Endothelial cell of umbilical vein (primary cell): ENCODE measurements at places on chromosomes 5 and 9.
A peak's percentile ranks its signal among the peaks of the same experiment; 100 is the strongest.

GRCh38 chr5:118303296-118303695 lies 685.1 kb downstream of the DTWD2 start:
- DNase-seq = no peak

GRCh38 chr9:13524245-13524644 lies 244.8 kb upstream of the MPDZ start:
- no peak for DNase-seq

DNA sequence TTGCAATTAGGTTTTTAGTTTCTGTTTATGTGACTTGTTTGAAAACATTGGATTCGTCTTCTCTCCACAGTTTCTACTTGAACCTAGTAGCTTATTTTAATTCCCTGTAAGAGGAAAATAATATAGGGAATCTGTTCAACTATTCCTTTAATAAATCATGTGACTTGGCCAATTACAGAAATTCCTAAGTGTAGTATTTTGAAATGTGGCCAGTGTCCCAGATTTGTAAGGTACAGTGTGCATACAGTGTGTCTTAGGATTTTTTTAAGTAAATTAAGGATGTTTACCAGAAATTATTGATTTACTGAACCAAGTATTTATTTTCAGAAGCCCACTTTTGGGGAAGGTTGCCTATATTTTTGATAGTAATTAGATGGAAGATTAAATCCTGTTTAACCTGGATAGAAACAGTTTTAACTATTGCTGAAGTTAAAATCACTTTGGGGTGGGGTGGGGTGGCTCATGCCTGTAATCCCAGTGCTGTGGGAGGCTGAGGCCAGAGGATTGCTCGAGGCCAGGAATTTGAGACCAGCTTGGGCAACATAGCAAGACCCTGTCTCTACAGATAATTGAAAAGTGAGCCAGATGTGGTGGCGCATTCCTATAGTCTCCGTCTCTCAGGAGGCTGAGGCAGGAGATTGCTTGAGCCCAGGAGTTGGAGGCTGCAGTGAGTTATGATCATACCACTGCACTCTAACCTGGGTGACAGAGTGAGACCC lies 36.9 kb downstream of the G3BP1 start:
- no peak for DNase-seq

GRCh38 chr9:124522121-124523098 lies 15.2 kb upstream of the NR5A1 start:
- no peak for DNase-seq

- DNase-seq = no peak
Measured at GRCh38 chr5:137389042-137389441, 110.1 kb downstream of the SPOCK1 start.

DNA sequence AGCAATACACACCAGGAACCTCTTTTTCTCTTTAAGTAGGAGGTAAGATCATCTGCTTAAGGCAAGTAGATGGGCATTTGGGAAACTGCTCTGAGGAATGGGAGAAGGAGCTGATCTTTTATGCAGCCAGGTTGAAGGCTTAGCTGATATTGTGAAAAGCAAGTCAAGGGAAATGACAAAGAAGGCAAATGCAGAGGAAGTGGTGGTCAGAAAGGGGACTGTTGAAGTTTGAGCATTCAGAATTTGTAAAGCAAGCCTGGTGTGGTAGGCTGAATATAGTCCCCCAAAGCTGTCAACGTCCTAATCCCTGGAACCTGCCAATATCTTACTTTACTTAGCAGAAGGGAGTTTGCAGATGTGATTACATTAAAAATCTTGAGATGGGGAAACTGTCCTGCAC lies 128.9 kb downstream of the ADAMTS12 start:
- no peak for DNase-seq

DNA sequence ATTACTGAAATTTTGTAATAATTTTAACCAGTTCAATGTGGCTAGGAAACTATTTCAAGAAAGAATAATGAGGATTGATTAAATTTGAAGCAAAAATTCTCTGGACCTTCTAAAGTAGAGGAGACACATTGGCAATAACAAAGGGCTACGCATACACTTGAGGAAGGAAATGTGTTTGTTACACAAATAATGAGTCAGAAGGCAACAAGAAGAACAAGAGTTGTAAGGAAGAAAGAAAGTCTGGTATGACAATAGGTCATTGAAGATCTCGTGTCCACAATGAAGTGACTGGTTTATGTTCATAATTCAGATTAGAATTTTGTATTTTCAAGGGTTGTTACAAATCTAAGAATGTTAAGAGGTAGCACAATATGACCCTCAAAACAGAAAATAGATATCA lies 25.8 kb downstream of the ST8SIA4 start:
- DNase-seq = peak; percentile 87

GRCh38 chr5:80376557-80376956 lies 31.3 kb upstream of the ZFYVE16 start:
- no peak for DNase-seq

- no peak for DNase-seq
Measured at GRCh38 chr9:77422969-77423368, 225.2 kb downstream of the GNA14 start.

GRCh38 chr5:83831834-83832233 lies 111.2 kb upstream of the HAPLN1 start:
- DNase-seq = no peak

GRCh38 chr9:111034170-111034897 lies 3.9 kb downstream of the LPAR1 start:
- DNase-seq = no peak

DNA sequence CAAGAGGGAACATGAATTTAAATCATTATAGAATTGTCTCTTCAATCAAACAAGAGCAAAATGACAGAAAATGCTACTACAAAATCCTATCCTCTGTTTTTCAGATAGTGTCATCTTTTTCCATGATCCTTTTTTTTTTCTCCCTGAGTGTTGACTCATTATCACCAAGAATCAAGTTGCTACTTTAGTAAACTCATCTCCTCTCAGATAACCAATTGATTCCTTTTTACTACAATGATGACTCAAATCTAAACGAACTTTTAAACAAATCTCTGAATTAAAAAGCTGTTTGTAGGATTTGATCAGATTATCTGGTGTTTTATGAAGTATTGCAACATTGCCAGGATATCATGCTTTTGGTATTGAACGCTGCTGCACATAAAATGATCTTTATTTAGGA lies 23.9 kb upstream of the IL7R start:
- no peak for DNase-seq

DNA sequence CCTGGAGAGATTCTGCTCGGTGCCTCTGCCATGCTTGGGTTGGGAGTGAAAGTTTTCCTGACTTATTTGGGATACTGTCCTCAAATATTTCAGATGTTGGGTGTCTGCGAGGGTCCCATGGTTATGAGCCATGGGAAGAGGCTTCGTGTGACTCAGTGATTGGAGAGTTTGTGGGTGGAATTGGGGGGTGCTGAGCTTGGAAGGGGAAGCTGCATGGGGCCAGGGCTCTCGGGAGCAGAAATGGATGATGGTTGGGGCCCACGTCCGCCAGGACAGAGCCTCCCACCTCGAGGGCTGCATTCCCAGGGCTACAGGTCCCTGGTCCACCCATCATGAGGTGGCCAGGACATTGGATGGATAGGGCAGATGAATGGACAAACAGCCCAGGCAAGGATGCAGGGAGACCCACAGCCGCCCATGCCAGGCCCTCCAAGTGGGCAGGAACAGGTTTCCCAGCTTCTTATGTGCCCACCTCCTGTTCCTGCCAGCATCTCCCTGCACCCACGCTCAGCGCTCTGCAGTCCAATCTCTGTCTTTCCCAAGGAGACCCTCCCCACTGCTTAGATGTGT lies 5.5 kb downstream of the OBP2B start:
- no peak for DNase-seq

- no peak for DNase-seq
Measured at GRCh38 chr9:15433191-15433590, 10.5 kb downstream of the SNAPC3 start.

DNA sequence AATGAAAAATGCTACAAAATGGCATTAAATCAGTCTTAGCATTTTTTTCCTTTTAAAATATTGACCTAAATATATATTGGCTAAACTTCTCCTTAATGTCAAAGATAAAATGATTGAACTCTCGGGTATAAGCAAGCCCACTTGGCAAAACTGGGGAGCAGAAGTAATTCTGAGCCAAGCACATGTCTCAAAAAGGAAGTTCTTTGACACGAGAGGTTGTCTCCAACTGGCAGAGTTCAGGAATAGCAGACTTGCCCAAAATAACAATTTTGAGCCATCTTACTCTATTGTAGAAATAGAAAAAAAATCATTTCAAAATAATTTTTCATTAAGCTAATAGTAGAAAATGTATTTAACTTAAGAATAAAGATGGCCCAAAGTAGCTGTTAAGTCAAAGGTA lies 10.4 kb upstream of the MLLT3 start:
- no peak for DNase-seq

- peak; percentile 32 for DNase-seq
Measured at GRCh38 chr9:131609099-131609830, 63.9 kb downstream of the PRRT1B start.

DNA sequence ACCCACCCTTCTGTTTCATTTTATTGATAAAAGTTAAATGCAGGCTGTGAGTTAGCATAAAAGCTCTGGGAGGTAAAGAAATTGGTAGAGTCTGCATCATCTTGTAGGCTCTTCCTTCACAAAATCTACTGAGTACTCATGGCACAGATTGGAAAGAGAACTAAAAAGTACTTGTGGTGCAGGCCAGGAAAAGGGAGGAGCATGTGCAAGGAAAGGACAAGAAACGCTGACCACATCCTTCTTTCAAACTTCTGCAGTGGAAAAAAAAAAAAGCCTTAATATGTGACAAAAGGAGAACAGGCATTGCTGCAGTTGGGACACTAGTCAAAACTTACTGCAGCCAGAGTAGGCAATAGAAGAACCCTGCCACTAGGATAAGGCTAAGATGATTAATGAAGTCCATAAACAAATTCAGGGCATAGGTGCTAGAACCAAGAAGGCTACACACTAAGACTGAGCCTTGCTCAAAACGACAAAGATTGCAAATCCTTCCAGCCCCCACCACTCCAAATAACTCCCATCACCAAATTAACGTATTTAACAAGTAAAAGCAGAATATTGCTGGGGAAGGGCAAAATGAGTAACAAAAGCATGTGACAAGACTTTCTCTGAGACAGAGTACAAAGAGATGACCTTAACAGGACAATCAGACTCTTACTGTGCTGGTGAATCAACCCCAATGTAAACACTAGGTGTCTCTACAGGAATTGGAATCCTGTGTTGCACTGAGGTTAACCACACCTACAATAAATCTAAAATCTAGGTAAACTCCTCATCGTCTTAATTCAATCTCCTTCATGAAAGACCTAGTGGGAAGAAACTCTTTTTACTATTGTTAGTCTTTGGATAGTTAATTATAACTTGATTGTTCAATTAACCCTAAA lies 1024.8 kb downstream of the TLE1 start:
- no peak for DNase-seq

DNA sequence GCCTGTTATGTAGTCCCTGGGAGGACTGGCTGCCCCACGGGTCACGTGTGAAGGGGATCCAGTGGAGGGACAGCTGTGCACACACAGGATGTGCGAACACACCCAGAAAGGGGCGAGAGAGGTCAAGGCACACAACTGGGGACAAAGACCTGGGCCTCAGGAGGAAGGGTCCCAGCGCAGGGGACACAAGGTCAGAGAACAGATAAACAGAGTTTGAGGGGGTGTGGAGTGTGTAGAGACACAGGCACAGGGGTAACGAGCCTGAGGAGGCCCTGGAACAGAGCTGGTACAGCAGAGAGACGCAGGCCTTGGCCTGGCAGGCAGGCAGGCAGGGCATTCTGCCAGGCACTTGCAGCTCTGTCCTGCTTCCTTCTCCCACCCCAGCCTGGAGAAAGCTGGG lies 14.8 kb upstream of the PSMD5 start:
- DNase-seq = no peak

DNA sequence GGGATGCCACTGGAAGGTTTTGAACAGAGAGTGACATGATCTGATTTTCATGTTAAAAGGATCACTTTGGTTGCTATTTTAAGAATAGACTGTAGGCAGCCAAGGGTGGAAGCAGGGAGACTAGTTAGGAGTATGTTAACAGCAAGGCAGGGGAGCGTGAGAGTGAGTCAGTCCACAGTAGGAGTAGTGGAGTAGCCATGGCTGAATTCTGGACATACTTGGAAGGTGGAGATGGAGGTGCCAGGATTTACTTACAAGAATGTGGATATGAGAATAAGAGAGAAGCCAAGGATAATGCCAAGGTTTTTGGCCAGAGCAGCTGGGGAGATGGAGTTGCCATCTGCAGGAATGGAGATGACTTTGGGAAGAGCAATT lies 118.8 kb downstream of the GALNT10 start:
- peak; percentile 19 for DNase-seq

DNA sequence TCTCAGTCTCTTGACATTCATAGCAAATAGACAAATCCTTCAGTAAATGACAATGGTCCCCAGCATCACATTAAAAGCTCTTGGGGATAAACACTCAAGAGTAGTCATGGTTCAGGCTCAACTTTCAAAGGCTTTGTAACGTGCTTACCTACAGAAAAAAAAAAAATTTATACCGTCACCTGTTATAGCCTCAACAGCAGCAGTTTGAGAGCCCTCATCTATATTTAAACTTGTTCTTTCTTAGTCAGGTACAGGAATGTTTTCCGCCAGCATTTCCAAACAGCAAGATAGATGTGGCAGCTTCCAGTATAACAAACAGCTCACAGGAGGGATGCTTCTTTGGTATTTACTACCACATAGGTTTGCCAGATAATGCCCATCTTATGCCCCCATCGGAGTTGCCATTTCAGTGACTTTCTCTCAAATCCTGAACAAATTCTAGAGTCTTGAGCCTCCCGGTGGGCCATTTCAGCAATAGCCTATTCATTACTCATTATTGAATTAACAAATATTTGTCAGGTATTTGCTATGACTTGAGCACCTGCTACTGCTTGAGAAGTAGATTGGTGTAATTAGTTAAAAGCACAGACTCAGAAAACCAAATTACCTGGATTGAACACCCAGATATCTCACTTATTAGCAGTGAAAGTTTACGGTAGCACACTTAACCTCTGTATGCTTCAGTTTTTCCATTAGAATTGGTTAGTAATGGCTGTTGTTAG lies 470.0 kb downstream of the EBF1 start:
- DNase-seq = no peak

- DNase-seq = no peak
Measured at GRCh38 chr9:129944506-129945116, 98.4 kb downstream of the FNBP1 start.

DNA sequence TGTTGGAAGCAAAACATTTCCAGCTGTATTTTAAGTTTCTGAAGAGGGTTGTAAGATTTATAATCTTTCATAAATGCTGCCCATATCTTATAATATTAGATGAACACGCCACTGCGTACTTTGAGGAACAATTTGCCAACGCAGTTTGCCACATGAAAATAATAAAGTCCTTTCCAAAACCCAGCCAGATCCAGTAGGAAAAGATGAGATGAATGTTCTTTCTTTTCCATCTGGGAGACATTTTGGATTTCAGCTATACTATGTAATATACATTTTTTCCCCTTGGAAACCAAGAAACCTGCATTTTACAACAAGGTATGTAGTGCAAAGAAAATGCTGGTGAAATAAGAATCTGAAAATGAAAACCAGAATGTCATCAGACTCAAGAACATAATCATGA lies 125.4 kb downstream of the NFIB start:
- DNase-seq = no peak

GRCh38 chr5:77850536-77851175 lies 74.5 kb upstream of the TBCA start:
- no peak for DNase-seq
